SJSA1 (cell line): ENCODE measurements at places on chromosomes 13 and 19. TPM values are rescaled to one million over a fixed set of nuclear protein-coding genes. Genes with fewer than 3 reads are reported as not detected.
A peak's percentile ranks its signal among the peaks of the same experiment; 100 is the strongest.

- DNase-seq: no peak
Measured at GRCh38 chr13:73231471-73231870, 172.7 kb downstream of the KLF5 start.

Gene ZNF471
- total RNA-seq: 0.03 TPM in 1 of 2 replicates, not detected in the other

- peak; percentile 8 for DNase-seq
Measured at GRCh38 chr13:22014469-22014868, 343.6 kb downstream of the FGF9 start.

- DNase-seq: no peak
Measured at GRCh38 chr13:21696865-21697448, 26.1 kb downstream of the FGF9 start.

DNA sequence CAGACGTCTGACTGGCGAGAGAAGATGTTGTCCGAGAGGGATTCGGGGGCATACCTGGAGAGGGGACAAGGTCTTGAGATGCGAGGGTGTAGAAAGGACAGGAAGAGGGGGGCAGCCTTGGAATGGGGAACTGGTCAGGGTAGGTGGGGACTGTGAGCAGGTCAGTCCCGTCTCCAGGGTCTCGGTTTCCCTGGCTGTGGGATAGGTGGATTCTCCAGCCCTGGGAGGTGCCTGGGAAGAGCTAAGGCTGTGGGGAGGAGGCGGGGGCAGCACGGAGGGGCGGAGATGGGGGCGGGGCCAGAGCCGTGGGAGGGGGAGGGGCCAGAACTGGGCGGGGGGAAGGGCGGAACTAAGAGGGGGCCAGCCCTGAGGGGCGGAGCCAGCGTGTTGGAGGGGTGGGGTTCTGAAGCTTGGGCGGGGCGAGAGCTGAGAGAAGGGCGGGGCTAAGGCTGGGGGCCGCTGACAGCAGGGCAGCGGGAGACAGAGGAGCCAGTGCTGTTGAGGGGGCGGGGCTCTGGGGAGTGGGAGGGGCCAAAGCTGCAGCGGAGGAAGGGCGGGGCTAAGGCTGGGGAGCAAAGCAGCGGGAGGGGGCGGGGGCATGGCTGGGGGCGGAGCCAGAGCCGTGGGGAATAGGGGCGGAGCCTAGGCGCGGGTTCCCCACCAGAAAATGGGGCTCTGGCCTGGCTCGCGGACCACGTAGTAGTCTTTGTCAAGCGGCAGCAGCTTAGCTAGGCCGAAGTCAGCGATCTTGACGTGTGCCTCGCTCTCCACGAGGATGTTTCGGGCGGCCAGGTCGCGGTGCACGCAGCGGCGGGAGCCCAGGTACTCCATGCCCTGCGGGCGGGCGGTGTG is 9.5 kb upstream of the INSL3 start:
- no peak for DNase-seq

GRCh38 chr13:98428256-98428966 is 148.5 kb downstream of the STK24 start:
- DNase-seq: peak; percentile 39

GRCh38 chr19:14167576-14168138 is 31.3 kb upstream of the ASF1B start:
- no peak for DNase-seq

Gene C19orf81
- total RNA-seq: not detected in 2 replicates

- DNase-seq: no peak
Measured at GRCh38 chr19:55831846-55832245, at the start of gene NLRP11. NLRP11 (minus strand) TSS chr19:55831999; CDS start chr19:55818174, 13,825 bp downstream.

DNA sequence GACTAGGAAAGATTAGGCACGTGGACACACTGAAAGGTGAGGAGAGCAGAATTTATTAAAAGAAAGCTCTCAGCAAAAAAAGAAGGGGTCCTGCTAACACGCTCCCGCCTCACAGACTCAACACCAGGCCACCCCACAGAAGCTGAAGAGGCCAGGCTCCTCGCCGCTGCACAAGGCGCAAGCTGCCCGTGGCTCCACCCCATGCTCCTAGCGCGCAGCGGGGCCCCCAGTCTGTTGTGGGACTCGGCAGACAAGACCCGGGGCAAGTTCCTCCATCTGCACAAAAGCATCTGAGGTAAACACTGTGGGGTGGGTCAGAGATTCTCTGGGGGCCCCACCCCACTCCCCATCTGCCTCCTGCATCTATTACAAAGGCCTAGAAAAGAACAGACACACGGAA is 1462.4 kb downstream of the EFNB2 start:
- DNase-seq: no peak
